ENCODE measurements at places on chromosomes 1 and 21.

DNA sequence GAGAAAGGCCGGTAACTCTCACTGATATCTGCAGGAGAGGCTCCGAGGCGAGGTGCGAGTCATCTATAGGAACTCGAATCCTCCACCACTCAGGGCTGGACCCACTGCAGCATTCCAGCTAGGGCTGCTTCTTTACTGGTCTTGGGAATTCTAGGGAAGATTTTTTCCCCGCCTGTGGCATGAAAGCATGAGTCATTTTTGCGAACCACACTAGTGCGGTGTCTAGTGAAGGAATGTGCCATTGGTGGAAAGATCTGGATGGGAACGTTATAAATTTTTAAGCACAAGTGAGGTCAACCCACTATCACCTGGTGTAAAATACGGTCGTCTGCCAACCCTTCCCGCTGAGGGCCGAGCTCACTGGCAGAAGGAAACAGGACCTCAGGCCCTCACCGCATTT is 49.7 kb downstream of the SYF2 start:
- DNase-seq = no peak

GRCh38 chr1:235130766-235131270 is 2.2 kb upstream of the TOMM20 start:
- no peak for DNase-seq

DNA sequence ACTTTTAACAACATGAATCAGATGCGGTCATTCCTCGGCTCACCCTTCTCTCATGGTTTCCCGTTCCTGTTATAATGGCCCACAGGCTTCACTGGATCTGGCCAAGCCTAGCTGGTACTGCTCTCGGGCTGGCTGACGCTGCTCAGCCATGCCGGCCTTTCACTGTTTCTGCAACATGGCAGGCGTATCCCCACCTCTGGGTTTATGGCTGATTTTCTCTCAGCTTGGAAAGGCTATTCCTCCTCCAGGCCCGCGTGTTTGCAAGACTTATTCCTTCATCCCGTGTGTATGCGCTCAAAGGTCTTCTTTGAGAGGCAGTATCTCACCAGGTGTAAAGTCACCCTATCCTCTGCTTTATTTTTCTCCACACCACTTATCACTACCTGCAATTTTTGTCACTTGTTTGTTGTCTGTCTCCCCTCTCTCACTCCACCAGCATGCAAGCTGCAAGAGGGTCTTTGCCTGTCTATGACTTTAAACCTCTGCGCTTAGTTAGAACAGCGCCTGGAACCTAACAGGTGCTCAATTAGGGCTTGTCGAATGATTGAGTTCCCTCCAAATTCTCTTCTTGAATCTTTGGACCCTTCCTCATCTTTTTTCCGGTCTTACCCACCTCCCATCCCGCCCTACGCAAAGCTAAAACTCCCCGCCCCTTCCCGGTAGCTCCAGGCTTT is 491 bp upstream of the RAP1A start:
- no peak for DNase-seq

DNA sequence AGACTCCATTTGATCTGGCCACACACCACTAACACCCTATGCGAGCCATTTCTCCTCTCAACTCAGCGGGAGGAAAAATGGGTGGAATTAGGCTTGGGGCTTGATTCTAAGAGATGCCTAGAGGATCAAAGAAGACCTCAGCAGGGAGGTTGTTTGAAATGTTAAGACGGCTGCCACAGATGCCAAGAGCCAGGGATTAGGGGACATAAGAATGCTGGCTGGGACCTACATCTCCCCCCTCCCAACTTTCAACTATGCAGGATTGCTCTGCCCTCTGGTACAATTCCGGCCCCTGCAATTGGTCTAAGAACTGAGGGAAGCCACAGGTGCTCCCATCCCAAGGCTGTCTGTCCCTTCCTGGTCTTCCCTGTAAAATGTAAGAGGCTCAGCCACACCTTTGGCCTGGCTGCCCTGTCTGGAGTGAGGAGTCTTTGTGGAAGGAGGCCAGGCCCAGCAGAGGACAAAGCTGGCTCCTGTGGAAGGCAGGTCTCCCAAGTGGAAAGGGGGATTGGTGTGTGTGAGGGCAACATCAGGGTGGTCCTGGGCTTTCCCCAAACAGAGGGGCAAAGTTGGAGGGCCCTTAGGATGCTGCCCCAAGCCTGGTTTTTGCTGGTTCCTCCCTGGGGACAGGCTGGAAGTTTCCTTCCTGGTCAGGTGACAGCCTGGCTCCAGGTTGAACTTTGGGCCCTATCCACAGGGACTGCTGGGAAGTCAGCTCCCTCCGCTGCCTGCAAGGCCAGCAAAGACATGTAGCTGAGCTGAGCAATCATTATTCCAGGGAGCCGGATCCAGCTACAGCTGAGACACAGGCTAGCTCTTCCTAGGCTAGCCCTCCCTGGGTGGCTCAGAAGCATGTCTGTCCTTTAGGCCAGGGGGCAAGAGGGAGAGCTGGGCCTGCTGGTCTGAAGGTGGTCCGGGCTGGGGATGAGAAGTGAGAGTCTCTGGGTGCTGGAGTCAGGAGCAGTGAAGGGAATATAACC is 34.5 kb upstream of the SYNC start:
- no peak for DNase-seq

GRCh38 chr1:43802356-43802980 is 95.1 kb downstream of the ST3GAL3 start:
- DNase-seq = no peak
